ENCODE measurements at places on chromosomes 3 and 15.

GRCh38 chr3:10187290-10187876, 22.7 kb downstream of the IRAK2 start:
- no peak for DNase-seq

GRCh38 chr3:81788610-81789009, 27.2 kb upstream of the GBE1 start:
- DNase-seq, result no peak

- no peak for DNase-seq
These were observed 17.4 kb upstream of the VGLL4 start for GRCh38 chr3:11661052-11661656.

GRCh38 chr15:44698641-44699040, 12.5 kb downstream of the PATL2 start:
- no peak for DNase-seq

DNA sequence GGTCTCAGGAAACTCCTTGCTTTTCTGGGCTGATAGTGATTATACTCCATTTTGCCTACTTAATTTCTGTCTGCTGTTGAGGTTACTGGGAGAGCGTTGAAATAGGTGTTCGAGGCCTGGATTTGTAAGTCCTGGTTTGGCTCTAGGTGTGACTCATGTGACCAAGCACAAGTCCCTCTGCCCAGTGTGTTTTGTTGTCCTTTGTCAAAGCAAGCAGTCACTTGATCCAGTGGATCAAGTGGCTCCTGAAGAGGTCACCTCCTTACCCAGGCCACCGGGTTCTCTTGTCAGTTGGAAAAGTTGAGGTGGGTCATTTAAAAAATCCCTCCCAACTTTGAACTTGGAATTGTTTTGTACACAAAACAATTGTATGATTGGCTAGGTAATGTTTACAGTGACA, 70.0 kb downstream of the LPP start:
- no peak for DNase-seq

DNA sequence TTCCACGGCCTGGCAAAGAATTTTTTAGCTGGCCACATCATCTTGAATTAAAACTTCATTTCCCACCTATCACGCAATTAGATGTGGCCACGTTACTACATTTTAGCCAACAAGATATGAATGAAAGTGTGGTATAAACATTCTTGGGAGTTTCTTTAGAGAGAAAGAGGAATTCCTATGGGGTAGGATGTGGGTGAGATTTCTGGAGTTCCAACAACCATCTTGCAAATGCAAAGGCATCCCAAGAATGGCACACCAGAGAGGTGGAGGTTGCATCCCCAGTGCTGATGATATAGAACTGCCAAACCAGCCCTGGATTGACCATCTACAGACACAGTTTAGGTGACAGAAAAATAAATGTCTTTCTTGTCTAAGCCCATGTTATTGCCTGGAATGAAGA, 66.3 kb upstream of the AKAP13 start:
- DNase-seq, result no peak

DNA sequence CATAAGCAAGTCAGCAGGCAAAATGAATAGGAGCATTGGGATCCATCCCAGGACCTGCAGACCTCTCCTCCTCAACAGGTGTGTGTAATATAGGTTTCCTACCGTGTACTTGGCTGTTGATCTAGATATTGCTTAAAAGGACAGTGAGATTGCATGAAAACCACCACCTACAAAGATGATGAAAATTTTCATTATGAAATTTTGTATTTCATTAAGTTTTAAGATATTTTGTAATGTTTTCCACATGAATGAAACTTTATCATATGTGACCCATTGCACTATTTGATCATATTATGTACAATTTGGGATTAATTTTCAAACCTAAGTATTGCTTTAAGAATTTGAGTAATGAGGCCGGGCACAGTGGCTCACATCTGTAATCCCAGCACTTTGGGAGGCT, 94.3 kb upstream of the TRPM1 start:
- DNase-seq, result no peak

- DNase-seq, result no peak
These were observed 33.3 kb upstream of the DUSP7 start for GRCh38 chr3:52089691-52090090.

- DNase-seq, result no peak
These were observed 4.2 kb downstream of the SLC28A1 start for GRCh38 chr15:84888639-84889038.

DNA sequence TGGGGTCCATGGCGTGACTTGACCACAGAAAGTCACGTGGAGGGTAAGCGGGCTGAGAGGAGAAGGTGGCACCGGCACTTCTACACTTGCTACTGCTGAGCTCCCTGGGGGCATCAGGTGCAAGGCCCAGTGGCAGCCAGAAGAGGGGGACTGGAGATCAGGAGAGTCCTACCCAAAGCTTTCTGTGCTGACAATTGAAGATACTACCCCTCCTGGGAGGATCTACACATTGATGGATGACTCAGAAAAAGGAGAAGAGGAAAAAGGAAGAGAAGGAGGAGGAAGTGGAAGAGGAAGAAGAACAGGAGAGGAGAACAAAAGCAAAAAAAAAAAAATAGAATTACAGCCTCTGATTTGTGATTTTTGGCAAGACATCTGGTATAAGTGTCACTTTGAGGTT, 41.2 kb downstream of the MYO5C start:
- DNase-seq, result no peak

GRCh38 chr3:49924683-49925082, 4.9 kb downstream of the MON1A start:
- no peak for DNase-seq

- DNase-seq, result peak; percentile 74
These were observed 11.9 kb downstream of the RASA2 start for GRCh38 chr3:141498598-141499223.

- DNase-seq, result no peak
These were observed 2.2 kb downstream of the WDR6 start for GRCh38 chr3:49009396-49009795.

DNA sequence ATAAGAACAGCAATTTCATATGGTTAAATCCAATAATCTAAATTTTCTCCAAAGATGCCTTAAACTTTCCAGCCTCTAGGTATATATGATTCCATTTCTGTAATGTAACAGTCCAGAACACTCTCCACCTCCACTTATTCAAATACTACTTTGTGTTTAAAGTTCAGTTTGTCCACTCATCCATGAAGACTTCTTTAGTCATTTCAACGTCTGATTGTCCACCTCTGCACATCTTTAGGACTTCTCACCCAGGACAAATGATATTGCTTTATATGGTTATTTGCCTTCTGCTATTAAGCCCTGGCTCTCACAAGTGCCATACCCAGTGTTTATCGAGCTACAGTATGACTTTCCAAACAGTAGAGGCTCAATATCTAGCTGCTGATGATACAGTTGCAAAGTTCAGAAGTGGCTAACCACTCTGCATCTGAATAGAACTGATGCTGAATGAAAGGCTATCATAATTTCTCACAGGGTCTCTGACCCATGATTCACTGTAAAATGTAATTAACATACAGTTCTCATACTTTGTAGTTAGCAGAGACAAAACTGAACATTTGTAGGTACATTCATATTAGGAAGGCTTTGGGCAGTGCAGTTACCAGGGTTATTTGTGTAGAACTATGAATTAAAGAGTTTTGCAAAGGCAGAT, 93.7 kb upstream of the MBNL1 start:
- no peak for DNase-seq

DNA sequence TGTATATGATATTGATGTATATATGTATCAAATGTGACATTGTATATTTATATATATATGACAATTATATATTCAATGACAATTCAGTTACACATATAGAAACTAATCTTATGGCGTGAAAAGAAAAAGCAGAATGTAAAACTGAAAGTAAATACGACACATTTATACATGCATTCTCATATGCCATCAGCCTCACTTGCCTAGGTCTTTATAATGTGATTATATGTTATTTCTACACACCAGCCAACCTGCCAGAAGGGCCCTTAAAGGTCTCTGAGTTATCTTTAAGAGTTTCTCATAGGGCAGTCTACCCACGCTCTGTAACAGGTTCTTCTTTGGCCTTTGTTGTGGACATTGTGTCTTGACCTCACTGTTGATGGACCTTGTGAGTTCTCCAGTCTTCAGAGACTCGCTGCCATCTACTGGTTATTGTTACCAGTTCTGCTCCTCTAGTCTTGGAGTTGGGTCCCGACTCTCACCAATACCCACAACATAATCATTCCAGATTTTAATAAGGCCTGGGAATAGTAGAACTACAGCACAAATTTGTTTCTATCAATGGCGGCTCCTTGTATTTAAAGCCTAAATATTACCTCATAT, 371.5 kb upstream of the GOLIM4 start:
- DNase-seq, result no peak

DNA sequence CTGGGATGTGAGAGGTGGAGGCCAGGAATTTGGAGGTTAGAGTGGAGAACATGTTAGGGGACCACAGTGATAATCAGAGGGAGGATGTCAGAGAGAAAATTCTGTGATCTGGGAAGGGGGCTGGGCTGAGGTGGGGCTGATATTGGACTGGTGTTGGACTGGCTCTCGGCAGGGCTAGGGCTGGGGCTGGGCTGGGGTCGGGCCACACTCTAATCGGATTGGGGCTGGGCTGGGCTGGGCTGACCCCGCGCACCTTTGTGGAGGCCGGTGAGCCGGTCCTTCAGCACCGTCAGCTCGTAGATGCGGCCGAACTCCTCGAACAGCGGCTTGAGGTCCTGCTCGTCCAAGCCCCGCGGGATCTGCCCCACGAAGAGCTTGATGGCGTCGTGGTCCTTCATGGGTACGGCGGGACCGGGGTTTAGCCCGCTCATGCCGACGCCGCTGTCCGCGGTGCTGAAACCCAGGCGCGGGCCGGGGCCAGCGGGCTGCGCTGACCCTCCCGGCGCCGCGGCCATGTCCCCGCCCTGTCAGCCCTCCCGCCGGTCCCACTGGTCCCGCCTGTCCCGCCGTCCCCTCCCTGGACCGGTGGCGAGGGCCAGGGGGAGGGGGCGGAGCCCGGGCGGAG, 485 bp downstream of the CELF6 start:
- DNase-seq, result peak; percentile 58

DNA sequence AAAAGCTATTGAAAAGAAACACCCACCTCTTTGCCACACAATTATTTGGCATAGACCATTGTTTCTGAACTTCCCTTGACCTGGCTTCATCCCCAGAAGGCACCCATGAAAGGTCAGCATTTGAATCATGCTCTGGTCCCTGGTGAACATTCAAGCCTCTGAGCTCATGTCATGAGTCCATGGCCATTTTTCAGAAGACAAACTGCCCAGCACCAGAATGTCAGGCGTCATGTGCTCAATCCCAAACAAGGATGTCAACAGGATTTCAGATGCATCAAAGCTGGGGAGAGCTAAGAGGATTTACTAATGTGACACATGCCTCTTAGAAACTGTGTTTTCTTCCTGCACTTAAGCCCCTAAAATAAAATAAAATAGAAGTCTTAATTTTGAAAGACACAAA, 41.3 kb downstream of the TMED3 start:
- DNase-seq, result no peak

DNA sequence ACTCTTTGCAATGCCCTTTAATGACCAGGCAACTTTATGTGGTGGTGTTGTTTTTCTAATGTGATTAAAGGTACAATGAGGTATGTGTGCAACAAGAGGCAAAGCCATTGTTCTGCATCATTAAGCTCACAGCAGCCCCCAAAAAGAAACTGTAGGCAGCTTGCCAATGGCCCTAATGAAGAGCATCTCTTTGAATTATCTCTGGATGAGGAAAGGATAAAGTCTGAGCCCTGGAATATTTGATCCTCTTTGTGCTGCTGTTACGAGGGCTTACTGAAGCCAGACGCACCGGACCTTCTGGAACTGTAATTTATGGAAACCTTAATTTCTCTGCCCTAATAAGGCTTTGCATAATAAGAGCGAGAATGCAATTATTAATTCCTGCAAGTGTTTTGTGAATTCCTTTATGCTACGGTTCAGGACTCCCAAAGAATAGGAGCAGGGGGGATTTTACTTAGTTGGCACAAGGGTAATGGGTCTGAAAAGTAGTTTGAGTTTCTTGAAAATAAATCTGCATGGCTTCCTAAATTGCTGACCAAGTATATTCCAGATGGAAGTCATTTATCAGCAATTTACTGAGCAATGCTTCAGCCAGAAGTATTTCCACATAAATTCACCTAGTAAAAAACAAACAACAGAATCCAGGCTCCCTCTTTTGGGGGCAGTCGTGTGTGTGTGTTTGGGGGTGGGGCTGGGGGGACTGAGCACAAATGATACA, 193.4 kb downstream of the PDZRN3 start:
- no peak for DNase-seq

DNA sequence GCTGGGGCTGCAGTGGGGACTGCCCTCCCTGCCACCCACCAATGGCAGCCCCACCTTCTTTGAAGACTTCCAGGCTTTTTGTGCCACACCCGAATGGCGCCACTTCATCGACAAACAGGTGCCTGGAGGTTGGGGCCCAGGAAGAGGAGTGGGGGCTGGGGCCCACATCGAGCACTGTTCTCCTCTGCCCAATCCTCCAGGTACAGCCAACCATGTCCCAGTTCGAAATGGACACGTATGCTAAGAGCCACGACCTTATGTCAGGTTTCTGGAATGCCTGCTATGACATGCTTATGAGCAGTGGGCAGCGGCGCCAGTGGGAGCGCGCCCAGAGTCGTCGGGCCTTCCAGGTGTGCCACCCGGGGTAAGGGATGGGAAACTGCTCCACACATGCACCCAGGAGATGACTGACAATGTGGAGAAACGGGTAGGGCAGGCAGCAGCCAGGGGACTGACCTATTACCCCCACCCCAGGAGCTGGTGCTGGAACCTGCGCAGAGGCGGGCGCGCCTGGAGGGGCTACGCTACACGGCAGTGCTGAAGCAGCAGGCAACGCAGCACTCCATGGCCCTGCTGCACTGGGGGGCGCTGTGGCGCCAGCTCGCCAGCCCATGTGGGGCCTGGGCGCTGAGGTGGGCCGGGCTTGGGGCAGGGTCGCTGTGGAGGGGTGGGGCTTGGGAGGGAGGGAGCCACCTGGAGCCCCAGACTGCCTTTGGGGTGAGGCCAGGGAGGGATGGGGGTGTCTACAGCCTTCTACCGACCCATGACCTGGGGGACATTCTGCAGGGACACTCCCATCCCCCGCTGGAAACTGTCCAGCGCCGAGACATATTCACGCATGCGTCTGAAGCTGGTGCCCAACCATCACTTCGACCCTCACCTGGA, 22.9 kb downstream of the NBEAL2 start:
- no peak for DNase-seq

GRCh38 chr3:17535274-17535673, 207.2 kb downstream of the TBC1D5 start:
- DNase-seq, result no peak

DNA sequence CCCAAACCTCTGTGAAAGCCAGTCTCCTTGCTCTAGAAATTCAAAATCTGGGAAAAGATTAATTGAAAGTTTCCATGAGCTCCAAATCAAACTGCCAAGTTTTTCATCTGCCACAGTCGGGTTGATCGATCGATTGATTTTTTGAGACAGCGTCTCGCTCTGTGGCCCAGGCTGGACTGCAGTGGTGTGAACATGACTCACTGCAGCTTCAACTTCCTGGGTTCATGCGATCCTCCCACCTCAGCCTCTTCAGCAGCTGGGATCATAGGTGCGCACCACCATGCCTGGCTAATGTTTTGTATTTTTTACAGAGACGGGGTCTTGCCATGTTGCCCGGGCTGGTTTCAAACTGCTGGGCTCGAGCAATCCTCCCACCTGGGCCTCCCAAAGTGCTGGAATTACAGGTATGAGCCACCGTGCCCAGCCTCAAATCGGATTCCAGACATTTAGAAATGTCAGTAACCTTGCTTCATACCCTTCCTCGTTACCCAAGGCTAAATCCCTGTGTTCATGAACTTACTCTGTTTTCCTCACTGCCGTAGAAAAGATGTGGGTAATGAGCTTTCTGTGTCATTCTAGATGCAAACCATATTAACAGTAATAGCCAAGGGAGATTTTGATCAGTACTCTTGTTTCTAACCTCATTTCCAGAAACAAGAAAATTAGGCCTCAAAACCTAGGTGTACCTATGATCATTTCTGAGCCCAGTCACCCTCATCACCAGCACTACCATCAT, 105.9 kb upstream of the AKAP13 start:
- no peak for DNase-seq
